ENCODE measurements at places on chromosomes 3 and 15.

GRCh38 chr3:112338021-112338726, 5.2 kb downstream of the CD200 start:
- no peak for DNase-seq

DNA sequence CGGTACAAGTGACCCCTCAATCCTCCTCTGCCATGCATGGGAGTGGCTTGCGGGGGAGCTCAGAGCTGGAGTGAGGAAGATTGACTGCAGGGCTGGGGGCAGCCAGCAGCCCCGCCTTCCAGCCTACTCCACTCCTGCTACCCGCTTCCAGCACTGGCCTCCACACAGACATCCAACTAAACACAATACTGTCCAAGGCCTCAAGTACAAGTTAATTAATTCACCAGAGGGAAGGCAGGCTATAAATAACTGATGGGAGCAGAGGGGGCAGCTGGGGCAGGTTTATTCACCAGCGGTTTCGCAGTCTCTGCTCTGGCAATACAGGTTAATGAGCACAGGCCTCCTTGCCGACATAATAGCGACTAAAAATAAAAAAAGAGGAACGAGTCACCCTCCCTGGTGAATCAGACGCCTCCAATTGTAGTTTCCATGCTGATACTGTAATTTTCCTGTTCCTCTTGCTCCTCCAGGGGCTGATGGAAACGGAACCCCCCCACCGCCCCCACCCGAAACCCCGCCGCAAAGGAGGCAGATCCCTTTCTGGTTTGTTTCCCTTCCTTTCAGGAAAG, 166.4 kb upstream of the TLE3 start:
- DNase-seq = peak; percentile 92

- no peak for DNase-seq
Observed at GRCh38 chr3:141949972-141950371, 73.5 kb downstream of the ATP1B3 start.

DNA sequence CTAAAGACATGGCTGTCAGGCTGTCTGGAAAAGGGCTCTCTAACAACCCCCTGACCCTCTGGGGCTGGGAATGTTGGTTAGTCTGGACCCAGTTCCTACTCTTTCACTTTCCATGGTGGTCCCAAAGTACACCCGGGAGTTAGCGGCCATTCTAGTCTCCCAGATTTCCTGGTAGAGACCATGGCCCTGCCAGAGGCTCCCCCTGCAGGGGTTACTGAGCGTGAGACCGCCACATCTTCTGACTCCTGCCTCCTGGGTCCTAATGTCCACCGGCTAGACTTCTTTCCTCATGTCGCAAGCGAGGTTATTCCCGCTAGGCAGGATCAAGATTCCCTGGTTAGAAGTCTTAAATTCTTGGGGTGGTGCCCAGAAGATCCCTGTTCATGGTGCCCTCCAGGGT, 540.0 kb upstream of the ROBO1 start:
- DNase-seq = no peak

- no peak for DNase-seq
Observed at GRCh38 chr3:52827441-52827840, 3.0 kb downstream of the ITIH4 start.

GRCh38 chr3:69174445-69174844, 52.0 kb upstream of the LMOD3 start:
- DNase-seq = no peak

GRCh38 chr3:55521064-55521737, 34.1 kb upstream of the WNT5A start:
- no peak for DNase-seq

DNA sequence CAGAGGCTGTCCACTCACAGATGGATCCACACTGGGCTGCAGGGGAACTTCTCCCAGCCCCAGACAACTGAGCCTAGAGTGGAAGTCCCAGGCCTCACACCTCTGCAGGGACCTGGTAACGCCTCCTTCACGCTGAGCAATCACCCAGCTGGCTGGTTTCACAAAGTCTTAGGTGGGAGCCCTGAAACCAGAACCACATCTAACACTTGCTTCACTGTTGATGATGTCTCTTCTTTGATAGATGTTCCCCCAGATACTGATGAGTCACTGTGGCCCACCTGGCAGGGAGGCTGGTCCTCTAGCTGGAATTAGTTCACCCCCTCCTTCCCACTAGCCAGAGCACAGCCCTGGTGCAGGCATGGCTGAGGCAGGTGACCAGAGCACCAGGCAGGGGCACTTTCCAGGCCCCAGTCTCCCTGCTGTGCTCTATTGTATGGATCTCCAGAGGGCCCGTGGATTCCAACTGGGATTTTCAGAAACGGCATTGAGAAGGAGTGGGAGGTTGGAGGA, 33.5 kb downstream of the MYL3 start:
- DNase-seq = no peak

- no peak for DNase-seq
Observed at GRCh38 chr3:173553635-173554280, 156.2 kb downstream of the NLGN1 start.

DNA sequence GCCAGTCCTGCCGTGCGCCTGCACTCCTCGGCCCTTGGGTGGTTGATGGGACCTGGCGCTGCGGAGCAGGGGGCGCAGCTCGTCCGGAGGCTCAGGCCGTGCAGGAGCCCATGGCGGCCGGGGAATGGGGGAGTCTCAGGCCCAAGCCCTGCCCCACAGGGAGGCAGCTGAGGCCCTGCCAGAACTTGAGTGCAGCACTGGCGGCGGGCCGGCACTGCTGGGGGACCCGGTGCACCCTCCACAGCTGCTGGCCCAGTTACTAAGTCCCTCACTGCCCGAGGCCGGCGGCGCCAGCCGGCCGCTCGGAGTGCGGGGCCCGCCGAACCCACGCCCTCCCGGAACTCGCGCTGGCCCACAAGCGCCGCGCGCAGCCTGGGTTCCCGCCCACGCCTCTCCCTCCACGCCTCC, 190.9 kb upstream of the MME start:
- no peak for DNase-seq

DNA sequence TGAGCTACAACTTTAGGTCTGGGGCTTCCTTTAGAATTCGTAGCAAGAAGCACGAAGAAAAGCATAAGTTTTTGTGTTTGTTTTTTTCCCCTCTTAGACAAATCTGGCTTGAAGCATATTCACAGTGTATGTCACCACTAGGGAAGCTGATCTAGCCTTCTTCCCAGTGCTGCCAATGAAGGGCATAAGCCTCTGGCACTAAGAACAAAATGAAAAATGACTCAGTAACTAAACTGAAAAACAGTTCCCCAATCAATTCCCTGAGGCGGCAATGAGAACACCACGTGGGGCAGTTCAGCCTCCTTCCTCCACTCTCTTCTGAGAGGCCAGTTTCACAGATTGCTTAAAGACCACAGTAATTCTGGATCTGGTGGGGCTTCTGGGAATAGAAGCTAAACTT, 338.1 kb downstream of the GAP43 start:
- DNase-seq = no peak

DNA sequence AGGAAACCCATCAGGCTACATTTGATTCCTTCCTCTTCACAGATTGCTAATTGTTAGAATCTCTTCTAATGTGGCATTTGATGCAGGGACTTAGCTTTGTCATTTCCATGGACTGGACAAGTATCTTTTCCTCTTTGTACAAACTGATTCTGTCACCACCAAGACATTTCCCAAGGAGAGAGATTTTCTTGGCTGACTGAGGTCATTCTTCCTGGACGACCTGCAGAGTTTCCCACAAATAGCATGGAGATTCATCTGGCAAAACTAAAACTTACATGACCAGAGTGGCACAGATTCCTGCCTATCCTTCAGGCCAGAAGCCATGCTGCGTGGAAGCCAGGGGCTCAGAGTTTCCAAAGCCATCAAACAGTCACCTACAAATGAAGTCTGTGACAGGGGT, 269.2 kb upstream of the LRTM1 start:
- no peak for DNase-seq

GRCh38 chr3:25782938-25783660, at the start of gene NGLY1:
Gene NGLY1, minus strand, starts transcription at chr3:25783443. Its CDS starts 53 bp downstream, at chr3:25783390.
- DNase-seq = peak; percentile 78

GRCh38 chr3:114716126-114716525, 422.3 kb downstream of the TIGIT start:
- DNase-seq = no peak

DNA sequence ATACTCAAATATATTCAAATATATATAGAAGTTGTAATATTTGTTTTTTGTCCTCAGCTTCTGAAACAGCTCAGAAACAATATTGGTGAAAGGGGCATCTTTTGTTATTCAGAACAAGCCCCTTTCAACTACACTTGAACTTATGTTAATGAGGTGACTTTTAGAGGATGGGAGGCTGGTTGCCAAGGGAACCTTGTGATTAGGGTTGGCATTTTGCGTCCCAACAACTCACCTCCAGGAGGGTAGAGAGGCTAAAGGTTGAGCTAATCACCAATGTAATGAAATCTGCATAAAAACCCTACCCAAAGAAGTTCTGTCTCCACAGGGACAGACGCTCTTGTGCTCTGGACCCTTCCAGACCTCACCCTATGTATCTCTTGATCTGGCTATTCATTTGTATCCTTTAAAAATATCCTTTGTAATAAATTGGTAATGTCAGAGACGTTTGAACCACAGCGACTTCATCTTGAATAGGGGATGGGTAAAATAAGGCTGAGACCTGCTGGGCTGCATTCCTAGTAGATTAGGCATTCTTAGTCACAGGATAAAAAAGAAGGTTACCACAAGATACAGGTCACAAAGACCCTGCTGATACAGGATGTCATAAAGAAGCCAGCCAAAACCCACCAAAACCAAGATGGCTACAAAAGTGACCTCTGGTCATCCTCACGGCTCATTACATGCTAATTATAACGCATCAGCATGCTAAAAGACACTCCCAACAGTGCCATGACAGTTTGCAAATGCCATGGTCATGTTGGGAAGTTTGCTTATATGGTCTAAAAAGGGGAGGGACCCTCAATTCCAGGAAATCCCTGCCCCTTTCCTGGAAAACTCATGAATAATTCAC, 111.1 kb downstream of the FMN1 start:
- no peak for DNase-seq

GRCh38 chr15:68829068-68829467, 8.4 kb upstream of the ANP32A start:
- DNase-seq = no peak

- no peak for DNase-seq
Observed at GRCh38 chr15:58396181-58396580, 35.6 kb upstream of the LIPC start.

GRCh38 chr15:48861813-48862431, 16.0 kb upstream of the EID1 start:
- DNase-seq = peak; percentile 60

GRCh38 chr3:77919244-77919643, 879.3 kb downstream of the ROBO2 start:
- no peak for DNase-seq

DNA sequence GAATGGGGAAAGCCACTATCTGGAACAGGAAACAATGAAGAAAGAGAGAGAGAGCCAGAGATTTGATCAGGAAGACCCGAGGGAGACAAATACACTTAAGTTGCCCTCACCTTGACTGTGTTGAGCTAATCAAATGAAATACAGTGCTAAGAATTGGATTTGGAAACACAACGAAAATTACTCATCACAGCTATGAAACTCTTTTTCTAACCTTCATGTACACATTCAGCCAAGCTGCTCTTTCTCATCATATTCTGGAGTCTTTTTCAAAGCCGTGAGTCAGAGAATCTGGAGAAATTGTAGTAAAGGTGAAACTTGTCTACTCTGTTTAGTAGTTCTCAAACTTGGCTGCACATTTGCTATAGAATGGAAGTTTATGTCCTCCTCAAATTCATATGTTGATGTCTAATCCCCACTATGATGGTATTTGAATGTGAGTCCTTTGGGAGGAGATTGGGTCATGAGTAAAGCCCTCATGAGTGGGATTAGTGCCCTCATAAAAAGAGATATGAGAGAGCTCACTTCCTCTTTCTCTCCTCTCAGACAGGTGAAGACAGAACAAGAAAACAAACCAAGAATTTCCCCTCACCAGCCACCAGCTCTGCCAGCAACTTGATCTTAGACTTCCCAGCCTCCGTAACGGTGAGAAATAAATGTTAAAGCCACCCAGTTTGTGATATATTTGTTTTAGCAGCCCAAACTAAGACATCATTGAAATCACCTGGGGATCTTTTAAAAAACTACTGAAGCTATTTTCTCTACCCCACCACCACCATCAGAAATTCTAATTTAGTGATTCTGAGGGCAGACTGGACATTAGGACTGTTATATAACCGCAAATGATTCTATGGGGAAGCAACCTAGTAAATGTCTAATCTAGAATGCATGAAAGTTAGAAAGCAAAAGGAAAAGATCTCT, 143.6 kb upstream of the GRM7 start:
- no peak for DNase-seq
